Nasal cavity respiratory epithelium epithelial cell of viscerocranial mucosa (primary cell): ENCODE measurements at places on chromosomes 3 and 15. TPM values are rescaled to one million over a fixed set of nuclear protein-coding genes. Genes with fewer than 3 reads are reported as not detected.

IMPG2 gene
- under 0.01 and 0.14 TPM in 2 replicates for total RNA-seq

AP3B2 gene
- total RNA-seq: under 0.01 and 2.1 TPM in 2 replicates

NR2E3 gene
- total RNA-seq: 0.14 and 0.34 TPM in 2 replicates

GLDN gene
- 0.07 and 0.34 TPM in 2 replicates for total RNA-seq
